Vagina (tissue), 2 donors: ENCODE measurements at places on chromosomes 11 and 22. TPM values are rescaled to one million over a fixed set of nuclear protein-coding genes. Genes with fewer than 3 reads are reported as not detected.

DNA sequence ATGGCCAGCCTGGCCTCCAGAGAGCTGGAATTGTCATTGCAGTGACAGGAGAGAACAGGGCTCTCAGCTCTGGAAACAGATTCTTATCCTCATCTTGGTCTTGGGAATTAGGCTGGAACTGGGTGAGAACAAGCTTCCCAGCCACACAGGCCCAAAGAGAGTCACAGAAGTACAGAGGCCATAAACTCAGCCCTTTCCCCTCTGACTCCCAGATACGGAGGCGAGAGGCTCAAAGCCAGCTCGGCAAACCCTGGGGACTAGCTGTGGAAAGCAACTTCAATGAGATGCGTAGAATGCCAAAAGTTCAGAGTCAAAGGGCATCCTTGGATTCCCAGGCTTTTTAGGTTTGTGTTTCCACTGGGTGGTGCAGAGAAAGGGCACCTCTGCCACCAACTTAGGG is 14.3 kb upstream of the ABCC8 start:
- no peak for DNase-seq

DNA sequence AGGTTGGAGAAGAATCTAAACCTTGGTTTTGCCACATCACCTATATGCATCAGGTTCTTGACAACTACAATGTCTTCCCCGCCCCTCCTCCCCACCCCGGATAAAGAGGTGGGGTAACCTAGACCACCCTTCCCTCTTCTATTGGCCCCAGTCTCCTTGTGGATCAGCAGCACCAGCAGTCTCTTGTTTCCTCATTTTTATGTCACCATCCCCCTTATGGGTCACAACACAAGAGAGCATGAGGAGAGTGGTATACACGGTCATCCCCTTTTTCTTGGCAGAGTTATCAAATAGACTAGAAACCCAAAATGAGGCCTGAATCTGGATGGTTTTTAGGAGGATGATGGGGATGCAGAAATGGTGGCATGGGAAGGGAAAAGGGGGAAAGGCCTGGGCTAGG is 1.2 kb downstream of the MS4A4E start:
- DNase-seq: no peak

The FZD4 gene
- total RNA-seq: 47.1 TPM

The UPK2 gene
- not detected for total RNA-seq

The FAM89B gene
- total RNA-seq: 62.4 TPM
